ENCODE measurements at places on chromosomes 2 and 18.

DNA sequence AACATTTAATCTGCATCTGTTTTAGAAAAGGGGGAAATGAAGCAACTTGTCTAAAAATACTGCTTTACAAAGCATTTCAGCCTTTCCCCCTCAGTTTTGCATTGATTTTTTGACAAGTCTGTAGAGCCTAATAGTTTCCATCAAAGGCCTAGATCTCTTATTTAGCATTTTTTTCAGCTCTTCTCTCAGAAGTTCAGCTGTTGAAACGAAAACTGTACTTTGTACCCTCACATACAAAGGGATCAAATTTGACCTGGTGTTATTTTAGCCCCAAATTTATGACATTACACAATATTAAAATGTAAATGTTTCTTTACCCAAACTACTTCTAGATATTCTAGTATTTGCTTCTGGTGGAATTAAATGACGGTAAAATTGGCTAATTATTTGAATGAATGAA is 13.0 kb downstream of the YPEL5 start:
- no peak for DNase-seq

- no peak for DNase-seq
Observed at GRCh38 chr2:97359861-97360584, 229.7 kb downstream of the ANKRD36B start.

DNA sequence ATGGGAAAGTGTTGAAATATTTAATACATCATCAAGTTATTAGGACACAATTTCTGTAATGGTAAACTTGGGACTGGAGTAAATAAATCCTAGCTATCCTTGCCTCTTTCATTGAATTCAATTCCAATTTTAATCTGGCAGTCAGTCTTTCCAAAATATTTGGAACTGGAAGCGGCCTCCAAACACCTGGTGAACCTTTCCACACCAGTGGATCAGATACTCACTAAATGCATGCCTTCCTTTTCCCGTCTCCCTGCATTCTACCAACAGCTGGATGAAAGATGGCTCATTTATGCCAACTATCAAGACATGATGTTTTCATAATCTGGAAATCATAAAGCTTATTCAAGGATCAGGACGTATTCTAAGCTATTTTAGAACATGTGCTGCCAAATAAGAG is 488.2 kb upstream of the SPHKAP start:
- no peak for DNase-seq

- no peak for DNase-seq
Observed at GRCh38 chr2:40433736-40434135, 18.2 kb downstream of the SLC8A1 start.

GRCh38 chr2:108288534-108289106 is at the start of gene SULT1C2:
Gene SULT1C2, plus strand, starts transcription at chr2:108288895. Its CDS starts 4,773 bp downstream, at chr2:108293668.
- no peak for DNase-seq

DNA sequence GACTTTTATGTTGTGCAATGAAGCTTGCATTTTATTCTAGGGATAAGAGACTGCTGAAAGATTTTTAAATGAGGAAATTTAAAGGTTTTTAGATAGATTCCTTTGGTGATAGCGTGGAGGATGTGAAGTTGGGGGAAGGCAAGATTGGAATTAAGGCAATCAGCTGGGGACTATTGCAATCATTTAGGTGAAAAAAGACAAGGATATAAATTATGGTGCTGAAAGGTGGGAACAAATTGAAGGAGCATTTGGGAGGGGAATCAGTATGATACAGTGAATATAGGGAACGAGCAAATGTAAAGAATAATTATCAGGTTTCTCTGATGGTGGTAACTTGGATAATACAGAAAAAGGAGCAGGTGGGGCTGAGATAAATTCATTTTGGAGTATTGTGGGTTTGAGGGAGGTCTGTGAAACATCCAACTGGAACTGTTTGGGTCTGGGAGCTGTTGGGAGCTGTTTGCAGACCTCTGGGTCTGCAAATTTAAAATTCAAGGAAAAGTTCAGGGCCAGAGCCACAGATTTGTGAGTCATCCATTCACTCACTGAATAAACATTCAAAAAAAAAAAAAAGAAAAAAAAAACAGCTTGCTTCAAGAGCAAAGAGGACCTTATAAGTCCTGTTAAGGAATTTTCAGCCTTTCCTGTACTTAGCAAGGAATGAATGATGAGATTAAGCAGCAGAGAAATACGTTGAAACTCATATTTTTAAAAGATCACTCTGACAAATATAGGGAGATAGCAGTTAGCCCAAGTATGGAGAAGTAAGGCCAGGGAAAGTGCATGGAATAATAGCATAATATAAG is 257.5 kb upstream of the FN1 start:
- DNase-seq, result no peak

DNA sequence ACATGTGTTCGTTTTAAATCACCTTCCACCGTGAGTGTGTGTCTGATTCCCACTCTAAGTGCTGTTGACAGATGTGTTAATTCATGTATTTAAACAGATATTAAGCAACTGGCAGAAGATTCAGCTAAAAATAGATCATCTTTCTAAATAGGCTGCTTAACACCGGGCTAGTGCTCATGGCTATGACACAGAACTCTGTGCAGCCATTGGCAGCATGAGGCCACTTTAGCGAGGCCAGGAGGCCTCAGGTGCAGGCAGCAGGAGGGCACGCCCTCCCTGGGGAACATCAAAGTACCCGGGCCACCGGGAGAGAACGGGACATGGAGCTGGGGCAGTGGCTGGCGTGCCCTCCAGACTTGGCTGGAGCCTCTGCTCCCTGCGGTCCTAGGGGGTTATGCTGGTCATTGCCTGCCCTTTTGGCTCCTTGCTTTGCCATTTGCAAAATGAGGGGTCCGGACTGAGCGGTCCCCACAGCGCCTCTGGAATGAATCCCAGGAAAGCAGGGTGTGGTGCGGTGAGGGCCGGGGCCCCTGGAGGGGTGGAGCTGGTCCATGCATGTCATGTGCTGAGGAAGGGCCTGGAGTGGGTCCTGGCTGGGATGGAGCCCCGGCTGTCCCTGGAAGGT is 62.8 kb upstream of the HDAC4 start:
- no peak for DNase-seq

All from hematopoietic multipotent progenitor cell treated with erythropoietin and hydrocortisone succinate and interleukin-3 and kit ligand, for 15 days (in vitro differentiated cells).